ENCODE measurements at places on chromosomes 2 and 18.

DNA sequence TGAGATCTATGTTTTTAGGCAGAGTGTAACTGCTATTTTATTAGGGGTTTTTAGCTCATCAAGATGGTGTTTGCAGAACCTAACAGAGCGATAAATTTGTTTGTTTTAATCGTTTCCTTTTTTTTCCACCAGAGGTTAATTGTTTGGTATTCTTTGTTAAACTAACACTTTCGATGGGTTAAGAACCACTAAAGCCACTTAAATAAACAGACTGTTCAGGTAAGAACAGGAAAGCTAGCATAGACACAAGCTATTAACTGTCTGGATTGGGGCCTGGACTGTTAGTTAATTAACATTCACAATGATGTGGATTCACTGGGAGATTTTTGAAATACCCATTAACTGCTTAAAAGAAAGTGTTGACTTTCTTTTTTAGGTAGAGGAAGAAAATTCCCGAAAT is 209.0 kb upstream of the COPS8 start:
- no peak for DNase-seq

DNA sequence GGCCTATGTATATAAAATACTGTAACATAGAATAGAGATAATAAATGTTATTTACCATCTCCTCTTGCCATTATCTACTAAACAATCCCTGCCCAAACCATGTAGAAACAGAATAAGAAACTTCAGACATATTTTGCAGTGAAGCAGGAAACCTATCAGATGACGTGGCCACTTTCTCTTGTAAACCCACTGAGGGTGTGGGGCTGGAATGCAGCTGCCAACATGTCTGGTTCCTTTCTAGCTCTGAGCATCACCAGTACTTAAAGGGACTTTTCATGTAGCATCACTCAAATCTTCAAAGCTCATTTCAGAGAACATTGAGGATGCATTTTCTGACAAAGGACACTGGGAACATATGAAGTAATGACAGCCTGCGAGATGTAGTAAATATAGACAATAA is 251.8 kb downstream of the LPIN1 start:
- DNase-seq = no peak

DNA sequence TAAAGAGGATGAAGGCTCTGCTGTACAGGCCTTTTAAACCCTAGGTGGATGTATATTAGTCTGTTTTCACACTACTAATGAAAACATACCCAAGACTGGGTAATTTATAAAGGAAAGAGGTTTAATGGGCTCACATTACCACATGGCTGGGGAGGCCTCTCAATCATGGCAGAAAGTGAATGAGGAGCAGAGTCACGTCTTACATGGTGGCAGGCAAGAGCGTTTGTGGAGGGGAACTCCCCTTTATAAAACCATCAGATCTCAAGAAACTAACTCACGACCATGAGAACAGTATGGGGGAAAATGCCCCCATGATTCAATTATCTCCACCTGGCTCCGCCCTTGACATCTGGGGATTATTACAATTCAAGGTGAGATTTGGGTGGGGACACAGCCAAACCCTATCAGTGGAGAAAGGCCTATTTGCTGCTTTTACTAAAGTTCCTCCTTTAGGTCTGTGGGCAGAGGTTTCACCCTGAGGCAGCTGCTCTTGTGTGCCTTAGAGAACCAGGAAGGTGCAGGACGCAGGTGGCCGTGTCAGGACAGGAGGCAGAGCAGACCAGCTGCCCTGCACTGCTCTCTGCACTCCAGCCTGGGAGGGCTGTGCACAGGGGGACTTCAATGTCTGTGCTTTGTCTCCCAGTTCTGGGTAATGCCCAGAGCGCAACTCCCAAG is 178.8 kb upstream of the HDAC4 start:
- no peak for DNase-seq

- DNase-seq = no peak
Measured at GRCh38 chr18:33161131-33161530, 279.4 kb downstream of the CCDC178 start.

GRCh38 chr2:231568785-231569435 is 23.8 kb upstream of the TEX44 start:
- no peak for DNase-seq

- DNase-seq = no peak
Measured at GRCh38 chr2:57181315-57182038, 865.1 kb upstream of the VRK2 start.
